GM04503 (cell line): ENCODE measurements at places on chromosomes 3 and 15.

DNA sequence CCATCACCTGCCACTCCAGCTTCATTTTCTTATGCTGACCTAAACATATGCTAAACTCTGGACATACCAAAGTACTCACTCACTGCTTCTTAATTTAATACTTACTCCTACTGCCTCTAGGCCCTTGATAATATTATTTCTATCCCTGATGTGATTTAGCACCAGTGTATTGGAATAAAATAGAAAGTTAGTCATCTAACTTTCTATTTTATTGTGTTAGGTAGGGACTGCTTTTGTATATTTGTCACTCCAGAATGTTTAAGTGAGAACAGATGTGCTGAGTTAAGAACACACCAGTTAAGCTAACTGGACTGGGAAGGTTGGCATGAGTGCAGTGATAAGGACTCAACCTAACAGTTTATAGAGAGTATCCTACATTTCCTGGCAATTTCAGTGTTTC lies 6.5 kb upstream of the CLDN16 start:
- no peak for DNase-seq

GRCh38 chr15:61195116-61196002 lies 33.7 kb downstream of the RORA start:
- DNase-seq = no peak

DNA sequence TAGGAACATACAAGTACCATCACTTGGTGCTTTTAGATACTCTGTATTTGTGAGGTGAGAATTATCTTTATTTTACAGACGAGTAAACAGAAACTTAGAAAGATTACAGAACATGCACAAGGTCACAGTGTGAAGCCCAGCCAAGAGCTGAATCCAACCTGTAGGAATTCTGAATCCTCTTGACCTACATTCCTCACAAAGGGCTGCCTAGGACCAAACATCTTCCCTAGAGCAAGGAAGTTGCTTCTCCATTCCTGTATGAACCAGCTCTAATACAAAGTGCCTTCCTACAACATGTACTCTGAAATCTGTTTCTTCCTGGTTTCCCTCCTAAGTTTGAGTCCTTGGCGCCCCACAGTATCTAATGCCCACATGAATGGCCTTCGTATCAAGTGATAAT lies 2.9 kb downstream of the HDGFL3 start:
- DNase-seq = no peak

DNA sequence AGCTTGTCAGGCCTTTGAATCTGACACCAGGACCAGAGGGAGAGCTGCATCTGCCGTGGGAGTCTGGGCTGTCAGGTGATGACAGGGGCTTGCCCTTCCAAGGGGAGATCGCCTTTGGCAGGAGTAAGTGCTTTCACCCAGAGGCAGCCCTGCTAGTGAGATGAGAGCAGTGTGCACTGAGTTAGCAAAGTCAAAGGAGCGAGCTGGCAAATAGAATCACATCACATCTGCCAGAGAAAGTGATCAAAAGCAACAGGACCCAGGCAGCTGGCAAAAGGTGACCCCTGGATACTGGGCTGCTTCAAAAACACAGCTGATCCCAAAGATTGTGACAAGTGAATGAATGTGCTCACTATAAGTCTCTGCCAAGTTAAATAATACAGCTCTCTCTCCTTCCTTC lies 36.1 kb upstream of the PYDC2 start:
- DNase-seq = no peak

GRCh38 chr3:62497156-62497555 lies 123.8 kb upstream of the FEZF2 start:
- no peak for DNase-seq

- peak; percentile 61 for DNase-seq
Measured at GRCh38 chr3:12194209-12194608, 35.5 kb upstream of the TIMP4 start.

- no peak for DNase-seq
Measured at GRCh38 chr3:134797057-134797740, 2.1 kb downstream of the EPHB1 start.

- no peak for DNase-seq
Measured at GRCh38 chr3:42148982-42149432, 57.9 kb downstream of the TRAK1 start.
